ENCODE measurements at places on chromosomes 16 and 17. TPM values are rescaled to one million over a fixed set of nuclear protein-coding genes. Genes with fewer than 3 reads are reported as not detected.

- DNase-seq: no peak
Measured at GRCh38 chr17:9064311-9064834, 43.1 kb downstream of the NTN1 start.

ZSCAN10 gene
- total RNA-seq: not detected

COPS3 gene
- total RNA-seq: 54.0 TPM

GRCh38 chr16:75138636-75139035 lies 9.7 kb upstream of the ZFP1 start:
- DNase-seq: no peak

ASB16 gene
- 0.36 TPM for total RNA-seq

- no peak for DNase-seq
Measured at GRCh38 chr17:560432-560873, 154.2 kb downstream of the VPS53 start.

PRCD gene
- 11.5 TPM for total RNA-seq

- DNase-seq: no peak
Measured at GRCh38 chr17:78777881-78778280, 4.2 kb downstream of the CYTH1 start.

GRCh38 chr16:53743149-53743566 lies 39.2 kb downstream of the FTO start:
- no peak for DNase-seq

DNA sequence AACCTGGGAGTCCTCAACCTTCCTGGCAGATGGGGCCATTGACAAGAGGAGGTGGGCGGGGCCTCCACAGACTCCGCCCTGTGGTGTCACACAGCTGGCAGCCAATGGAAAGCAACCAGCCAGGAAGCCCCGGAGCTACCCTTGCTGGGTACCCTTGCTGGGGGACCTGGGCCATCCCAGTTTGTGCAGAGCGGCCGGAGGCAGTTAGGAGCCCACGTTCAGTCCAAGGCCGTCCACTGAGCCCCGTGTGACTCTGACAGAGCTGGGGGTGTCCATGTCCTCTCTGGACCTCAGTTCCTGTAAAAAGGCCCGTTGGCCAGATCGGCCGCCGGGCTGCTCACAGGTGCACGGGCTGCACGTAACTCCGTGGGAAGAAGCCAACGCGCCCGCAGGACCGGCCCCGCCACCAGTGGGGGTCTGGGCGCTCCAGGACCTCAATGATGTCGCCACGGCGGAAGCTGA lies 17.1 kb upstream of the FAM83G start:
- DNase-seq: no peak

GRCh38 chr17:13135506-13135905 lies 117.7 kb upstream of the ELAC2 start:
- DNase-seq: no peak

DNA sequence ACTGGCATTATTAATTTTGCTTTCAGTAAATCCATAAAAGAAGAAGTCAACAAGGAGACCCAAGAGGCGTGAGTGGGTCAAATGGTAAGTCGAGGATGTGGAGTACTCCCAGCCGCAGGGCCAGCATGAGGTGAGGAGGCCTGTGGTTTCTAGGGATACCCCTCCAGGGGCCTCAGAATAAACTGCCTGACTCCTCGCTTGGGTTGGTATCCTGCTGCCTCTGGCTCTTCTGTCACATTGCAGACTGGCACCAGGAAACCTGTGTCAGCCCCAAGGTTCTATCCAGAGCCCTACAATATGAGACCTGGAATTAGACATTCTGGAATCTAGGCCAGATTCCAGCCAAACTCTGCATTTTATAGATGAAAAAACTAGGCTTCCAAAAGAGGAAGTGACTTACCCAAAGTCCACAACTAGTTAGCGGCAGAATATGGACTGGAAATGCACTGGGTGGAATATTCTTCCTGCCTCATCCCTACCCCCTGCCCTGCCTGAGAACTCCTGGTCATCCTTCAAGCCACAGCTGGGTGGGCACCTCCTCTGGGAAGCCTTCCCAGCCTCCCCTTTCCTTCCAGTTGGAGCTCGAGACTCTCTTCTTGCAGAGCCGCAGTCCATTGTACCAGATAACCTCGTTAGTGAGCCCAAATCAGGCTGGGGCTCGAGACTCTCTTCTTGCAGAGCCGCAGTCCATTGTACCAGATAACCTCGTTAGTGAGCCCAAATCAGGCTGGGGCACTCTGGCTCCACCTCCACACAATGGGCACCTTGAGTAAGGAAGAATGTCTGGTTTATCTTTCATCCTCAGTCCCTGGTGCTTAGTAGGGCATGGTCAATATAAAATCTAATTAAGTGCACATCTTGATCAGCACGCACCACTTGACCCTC lies 22.6 kb downstream of the C17orf67 start:
- DNase-seq: no peak

DNA sequence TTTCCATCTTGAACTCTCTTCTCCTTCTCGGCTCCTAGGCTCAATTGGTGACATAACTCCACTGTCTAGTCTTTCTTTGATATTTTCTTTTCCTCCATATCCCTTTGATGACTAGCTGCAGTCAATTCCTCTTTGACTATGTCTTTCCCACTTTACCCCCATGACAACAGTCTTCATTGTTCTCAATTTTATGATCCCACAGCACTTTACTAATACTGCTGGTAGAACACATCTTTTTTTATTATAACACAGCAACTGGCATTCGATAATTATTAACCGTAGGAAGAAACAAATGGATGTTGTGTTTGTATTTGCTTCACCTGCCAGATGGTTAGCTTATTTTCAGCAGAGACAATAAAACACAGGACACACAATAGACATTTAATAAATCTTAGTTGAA lies 1.3 kb downstream of the KRTAP3-3 start:
- DNase-seq: no peak

- DNase-seq: no peak
Measured at GRCh38 chr16:4892361-4893102, 44.4 kb downstream of the PPL start.

DNA sequence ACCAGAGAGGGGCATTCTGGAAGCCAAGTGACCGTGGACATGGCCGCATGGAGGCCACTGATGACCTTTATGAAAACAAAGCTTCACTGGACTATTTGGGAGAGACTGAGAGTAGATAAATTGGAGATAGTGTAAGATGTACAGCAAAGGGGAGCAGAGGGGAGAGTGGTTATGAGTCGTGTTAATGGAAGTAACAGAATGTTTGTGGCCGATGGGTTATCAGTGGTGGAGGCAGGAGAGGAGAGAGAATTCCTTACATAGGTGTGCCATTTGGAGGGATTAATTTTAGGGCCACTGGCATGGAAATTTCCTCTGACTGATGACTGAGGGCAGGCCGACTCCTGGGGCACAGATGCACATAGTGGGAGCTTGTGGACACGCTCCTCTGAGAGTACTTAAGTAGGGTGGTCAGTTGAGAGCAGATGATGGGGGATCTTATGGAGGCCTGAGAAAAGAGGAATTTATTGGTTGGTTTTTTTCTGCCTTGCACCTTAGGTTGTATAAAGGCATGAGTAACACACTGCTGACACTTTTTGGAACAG lies 19.2 kb downstream of the PRPSAP2 start:
- no peak for DNase-seq

- no peak for DNase-seq
Measured at GRCh38 chr17:61474934-61475333, 22.7 kb downstream of the TBX4 start.

OR2C1 gene
- total RNA-seq: not detected

DNA sequence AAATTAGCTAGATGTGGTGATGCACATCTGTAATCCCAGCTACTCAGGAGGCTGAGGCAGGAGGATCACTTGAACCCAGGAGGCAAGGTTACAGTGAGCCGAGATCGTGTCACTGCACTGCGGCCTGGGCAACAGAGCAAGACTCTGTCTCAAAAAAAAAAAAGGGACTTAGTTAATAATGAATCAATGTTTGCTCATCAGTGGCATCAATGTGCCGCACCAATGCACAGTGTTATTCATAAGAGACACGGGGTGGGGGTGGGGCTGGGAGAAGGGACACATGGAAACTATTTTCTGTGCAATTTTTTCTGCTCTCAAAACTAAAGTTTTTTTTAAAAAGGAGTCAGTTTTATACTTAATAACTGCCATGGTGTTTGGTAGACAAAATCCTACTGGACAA lies 6.8 kb upstream of the ATP2C2 start:
- DNase-seq: no peak

DNA sequence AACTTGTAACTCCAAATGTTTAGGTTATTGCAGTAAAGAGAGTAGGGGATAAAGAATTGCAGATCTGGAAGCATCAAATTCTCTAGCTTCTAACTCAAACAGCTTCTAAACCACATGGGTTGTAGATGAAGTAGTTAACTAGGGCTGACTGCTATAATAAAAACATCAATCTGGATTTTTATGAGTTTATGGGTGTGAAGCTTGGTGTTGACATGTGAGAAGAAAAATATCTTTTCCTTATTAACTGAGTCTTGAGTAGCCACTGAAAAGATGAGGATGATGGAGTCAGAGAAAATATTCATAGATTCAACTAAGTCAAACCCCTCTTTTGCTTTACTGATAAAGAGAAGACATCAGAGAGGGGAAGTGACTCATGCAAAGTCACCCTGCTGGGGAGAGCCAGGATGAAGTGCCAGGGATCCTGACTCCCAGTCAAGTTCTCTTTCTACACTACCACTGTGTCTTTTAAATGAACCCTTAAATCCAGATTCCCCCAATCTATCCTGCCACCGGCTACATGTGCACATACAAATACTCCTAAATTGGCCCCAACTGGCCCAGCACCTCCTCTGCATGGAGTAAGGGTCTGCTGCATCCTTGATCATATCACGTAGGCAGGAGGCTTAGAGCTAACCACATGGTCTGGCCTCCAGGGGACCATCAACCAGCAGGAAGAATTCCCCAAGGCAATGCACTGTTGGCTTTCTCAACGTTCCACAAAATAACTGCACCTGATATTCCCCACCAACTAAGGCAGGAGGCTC lies 264.0 kb upstream of the CCL2 start:
- peak; percentile 15 for DNase-seq

DNA sequence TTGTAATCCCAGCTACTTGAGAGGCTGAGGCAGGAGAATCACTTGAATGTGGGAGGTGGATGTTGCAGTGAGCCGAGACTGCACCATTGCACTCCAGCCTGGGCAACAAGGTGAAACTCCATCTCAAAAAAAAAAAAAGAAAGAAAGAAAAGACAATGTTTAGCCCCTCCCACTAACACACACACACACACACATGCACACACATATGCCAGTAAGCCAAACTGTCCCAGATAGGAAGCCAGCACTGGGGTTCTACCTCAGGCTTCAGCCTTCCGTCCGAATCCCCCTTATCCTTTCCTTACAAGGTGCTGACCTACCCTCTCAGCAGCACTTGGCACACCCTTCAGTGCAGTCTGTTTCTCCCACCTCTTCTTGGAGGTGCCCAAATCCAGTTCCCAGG lies 8.7 kb upstream of the KCNH6 start:
- no peak for DNase-seq

DNA sequence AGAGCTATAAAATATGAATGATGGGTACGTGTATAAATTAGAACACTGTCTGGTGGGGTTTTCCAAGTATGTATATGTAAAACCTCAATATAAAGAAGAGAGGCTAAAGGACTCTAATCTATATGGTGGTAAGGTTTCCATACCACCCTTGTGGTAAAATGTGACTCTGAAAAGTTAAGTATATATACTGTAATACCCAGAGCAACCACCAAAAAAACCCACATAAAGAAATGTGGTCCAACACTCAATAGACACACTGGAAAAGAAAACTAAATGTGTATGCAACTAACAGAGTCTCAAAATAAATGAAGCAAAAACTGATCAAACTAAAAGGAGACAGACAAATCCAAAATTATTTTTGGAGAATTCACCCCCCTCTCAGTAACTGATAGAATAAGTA lies 72.2 kb downstream of the XPO6 start:
- DNase-seq: no peak
